Kidney (tissue), 22 donors: ENCODE measurements at places on chromosomes 11 and 22. TPM values are rescaled to one million over a fixed set of nuclear protein-coding genes. Genes with fewer than 3 reads are reported as not detected.

The MMP10 gene
- not detected for total RNA-seq

The OR56A1 gene
- total RNA-seq: 0.03 TPM

The OR52A1 gene
- not detected for total RNA-seq

GRCh38 chr11:116691771-116692177 is 81.0 kb downstream of the BUD13 start:
- no peak for DNase-seq
- no peaks in the 10 kb centered on the region for H3K36me3 ChIP-seq
- H3K4me3 ChIP-seq: no peak overlapping the region

DNA sequence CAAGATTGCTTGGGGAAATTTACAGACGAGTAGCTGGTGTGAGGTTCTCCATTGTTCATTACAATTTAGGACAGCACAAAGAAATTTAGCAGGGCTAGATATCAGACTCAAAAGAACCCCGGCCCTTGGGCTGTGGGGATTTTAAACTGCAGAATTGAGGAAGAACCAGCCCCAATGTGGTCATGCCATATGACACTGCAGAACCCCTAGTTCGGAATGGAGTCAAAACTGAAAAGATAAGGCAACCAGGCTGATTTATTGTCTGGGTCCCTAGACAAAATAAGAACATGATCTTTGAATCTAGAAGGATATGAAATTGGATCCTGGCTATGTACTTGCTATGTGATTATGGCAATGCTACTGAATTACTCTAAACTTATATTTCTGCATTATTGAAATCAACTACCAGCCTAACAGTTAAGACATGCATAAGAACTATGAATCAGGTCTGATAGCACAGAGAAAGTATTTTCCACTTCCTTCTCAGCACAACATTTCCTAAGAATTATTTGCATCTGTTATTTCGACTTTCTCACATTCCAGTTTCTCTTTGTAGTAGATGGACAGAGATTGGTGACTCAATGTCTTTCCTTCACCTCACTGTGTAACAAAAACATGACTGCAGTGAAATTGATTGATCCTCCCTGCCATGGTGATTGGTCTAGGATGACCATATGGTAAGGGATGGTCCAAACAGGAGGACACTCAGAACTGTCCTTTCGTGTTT is 13.2 kb downstream of the MMP3 start:
- no peaks in the 10 kb centered on the region for H3K4me1 ChIP-seq
- H3K27ac ChIP-seq: no peak overlapping the region
- H3K27me3 ChIP-seq: no peaks in the 10 kb centered on the region
- DNase-seq: no peak
- H3K4me3 ChIP-seq: no peak overlapping the region

DNA sequence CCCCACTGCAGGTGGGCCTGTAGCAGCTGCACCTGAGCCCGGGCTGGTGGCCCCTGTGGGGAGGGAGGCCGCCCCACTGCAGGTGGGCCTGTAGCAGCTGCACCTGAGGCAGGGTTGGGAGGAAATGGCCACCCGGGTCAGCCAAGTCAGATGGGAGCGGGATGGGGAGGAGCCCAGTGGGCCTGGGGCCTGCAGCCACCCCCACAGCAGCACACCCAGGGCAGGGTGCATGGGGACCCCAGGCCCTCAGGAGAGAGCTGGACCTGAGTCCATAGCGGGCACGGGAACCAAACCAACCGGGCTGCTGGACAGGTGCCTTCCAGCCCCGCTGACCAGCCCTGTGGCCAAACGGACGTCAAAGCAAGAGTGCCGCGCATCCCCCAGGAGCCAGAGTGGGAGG is 61.7 kb downstream of the BRD1 start:
- no peak for DNase-seq
- no peaks in the 10 kb centered on the region for H3K4me1 ChIP-seq
- no peak overlapping the region for H3K27ac ChIP-seq
- H3K4me3 ChIP-seq: no peak overlapping the region

GRCh38 chr11:95760941-95761340 is 28.6 kb downstream of the FAM76B start:
- no peaks in the 10 kb centered on the region for H3K4me1 ChIP-seq
- H3K27ac ChIP-seq: no peak overlapping the region
- no peaks in the 10 kb centered on the region for H3K27me3 ChIP-seq
- DNase-seq: no peak
- no peaks in the 10 kb centered on the region for H3K36me3 ChIP-seq
- H3K4me3 ChIP-seq: no peak overlapping the region

DNA sequence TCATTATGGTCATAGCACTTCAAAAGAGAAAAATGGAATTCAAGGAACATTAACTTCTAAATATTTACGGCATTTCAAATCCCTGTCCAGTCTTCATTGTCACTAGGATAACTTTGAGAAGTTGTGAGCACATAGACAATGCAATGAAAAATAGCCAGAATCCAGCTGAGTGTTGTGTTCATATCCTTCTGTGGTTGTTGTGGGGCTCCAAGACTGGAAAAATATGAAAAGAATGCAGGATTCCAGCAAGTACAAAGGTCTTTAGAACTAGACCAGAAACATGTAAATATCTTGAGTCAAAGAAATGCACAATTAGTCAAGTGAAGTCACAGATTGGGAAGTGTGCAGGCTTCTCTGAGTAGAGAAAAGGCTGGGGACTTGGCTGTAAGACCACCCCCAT is 68.7 kb downstream of the WT1 start:
- no peak for DNase-seq
- H3K4me3 ChIP-seq: no peak overlapping the region
- no peaks in the 10 kb centered on the region for H3K4me1 ChIP-seq
- H3K36me3 ChIP-seq: no peaks in the 10 kb centered on the region
- H3K27me3 ChIP-seq: no peaks in the 10 kb centered on the region

GRCh38 chr22:48044487-48045060 is 1282.1 kb downstream of the TBC1D22A start:
- no peaks in the 10 kb centered on the region for H3K27me3 ChIP-seq
- H3K27ac ChIP-seq: no peak overlapping the region
- H3K36me3 ChIP-seq: no peaks in the 10 kb centered on the region
- DNase-seq: peak; percentile 47
- no peak overlapping the region for H3K4me3 ChIP-seq

- H3K4me3 ChIP-seq: no peak overlapping the region
- H3K27ac ChIP-seq: no peak overlapping the region
- H3K36me3 ChIP-seq: no peaks in the 10 kb centered on the region
- DNase-seq: no peak
- no peaks in the 10 kb centered on the region for H3K27me3 ChIP-seq
- H3K4me1 ChIP-seq: peaks cover 9% of the 10 kb centered on the region
Measured at GRCh38 chr11:27293515-27294417, 69.2 kb downstream of the CCDC34 start.

- no peaks in the 10 kb centered on the region for H3K36me3 ChIP-seq
- H3K27me3 ChIP-seq: no peaks in the 10 kb centered on the region
- H3K4me1 ChIP-seq: no peaks in the 10 kb centered on the region
- no peak overlapping the region for H3K4me3 ChIP-seq
- no peak overlapping the region for H3K27ac ChIP-seq
Measured at GRCh38 chr11:87926250-87926970, 248.8 kb downstream of the RAB38 start.

GRCh38 chr22:32949391-32950173 is 108.6 kb downstream of the SYN3 start:
- peak overlapping the region; percentile 68 for H3K27ac ChIP-seq
- DNase-seq: peak; percentile 81
- peaks cover 19% of the 10 kb centered on the region for H3K4me1 ChIP-seq
- no peaks in the 10 kb centered on the region for H3K36me3 ChIP-seq
- H3K4me3 ChIP-seq: no peak overlapping the region

- H3K4me3 ChIP-seq: no peak overlapping the region
- H3K36me3 ChIP-seq: no peaks in the 10 kb centered on the region
- H3K27ac ChIP-seq: no peak overlapping the region
- no peaks in the 10 kb centered on the region for H3K27me3 ChIP-seq
Measured at GRCh38 chr11:23236826-23237555, 376.7 kb upstream of the CCDC179 start.
